Hematopoietic multipotent progenitor cell treated with erythropoietin and hydrocortisone succinate and interleukin-3 and kit ligand, for 4 days (in vitro differentiated cells): ENCODE measurements at places on chromosomes 1 and 21.

- peak; percentile 73 for DNase-seq
These were observed 25.6 kb upstream of the RGS13 start for GRCh38 chr1:192610112-192610889.

- DNase-seq = no peak
These were observed 18.7 kb downstream of the MTF1 start for GRCh38 chr1:37840711-37841110.

- peak; percentile 44 for DNase-seq
These were observed 116.1 kb downstream of the DMRTB1 start for GRCh38 chr1:53575141-53575954.

DNA sequence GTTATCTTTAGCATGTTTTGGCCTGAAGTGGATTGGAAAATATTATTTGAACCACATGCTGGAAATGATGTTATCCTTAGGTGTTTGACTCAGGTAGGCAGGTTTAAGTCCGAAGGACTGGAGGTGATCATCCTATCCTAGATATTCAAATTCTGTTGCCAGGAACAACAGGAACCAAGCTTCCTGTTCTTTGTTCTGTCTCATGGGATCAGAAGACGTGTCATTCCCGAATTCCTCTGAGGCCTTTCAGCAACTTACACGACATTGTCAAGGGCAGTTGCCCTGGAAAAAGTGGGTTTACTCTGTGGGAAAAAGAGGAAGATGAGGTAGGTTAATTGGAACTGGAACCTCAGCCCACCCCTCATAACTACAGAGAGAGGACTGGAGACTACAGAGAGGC, 36.6 kb downstream of the SLAMF6 start:
- no peak for DNase-seq

- DNase-seq = no peak
These were observed 55.4 kb downstream of the TMCO4 start for GRCh38 chr1:19744335-19744743.

DNA sequence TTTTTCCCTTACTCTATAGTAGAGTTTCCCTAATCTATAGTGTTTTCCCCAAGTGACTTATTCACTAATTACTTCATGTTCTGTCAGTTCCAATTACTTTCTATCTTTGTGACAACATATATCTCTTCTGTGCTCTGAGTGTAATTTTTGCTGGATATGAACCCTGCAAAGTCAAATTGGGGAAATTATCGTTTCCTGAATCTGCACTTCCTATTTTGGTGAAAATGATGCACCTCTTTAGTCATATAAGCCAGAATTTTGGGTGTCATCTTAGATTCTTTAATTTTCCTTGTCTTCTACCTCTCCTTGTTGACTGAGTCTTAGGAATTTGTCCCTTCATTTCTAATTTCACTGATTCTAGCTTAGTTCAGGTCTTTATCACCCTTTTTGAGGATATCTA, 33.4 kb upstream of the PRKACB start:
- no peak for DNase-seq

DNA sequence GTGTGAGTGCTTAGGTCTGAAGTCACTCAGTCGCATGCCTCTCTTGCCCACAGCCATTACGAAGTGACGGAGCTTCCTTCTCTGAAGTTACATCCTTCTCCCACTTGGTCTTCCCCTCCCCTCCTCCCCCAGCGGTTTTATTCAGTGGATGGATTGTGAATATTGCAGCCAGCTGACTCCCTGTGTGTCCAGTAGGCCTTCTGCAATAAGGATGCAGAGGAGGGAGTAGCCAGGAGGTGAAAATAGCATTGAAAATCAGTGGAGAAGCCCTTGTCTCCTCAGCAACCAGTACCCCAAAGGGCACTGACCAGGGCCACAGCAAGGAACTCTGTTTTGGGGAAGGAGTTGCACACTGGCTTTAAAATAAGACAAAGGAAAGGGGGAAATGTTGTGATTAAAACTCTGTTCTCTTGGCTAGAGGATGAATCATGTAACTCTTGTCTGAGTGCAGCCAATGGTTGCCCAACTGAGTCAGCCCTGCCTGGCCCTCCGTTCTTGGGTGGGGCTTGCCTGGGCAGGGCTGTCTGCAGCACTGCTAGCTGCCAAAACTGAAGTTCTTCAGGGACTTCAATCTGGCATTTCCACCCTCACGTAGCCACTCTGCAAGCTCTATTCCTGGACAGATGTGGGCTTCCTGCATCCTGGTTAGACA, 4.3 kb downstream of the S100A10 start:
- DNase-seq = peak; percentile 69

GRCh38 chr1:226261818-226262217, 38.4 kb downstream of the MIXL1 start:
- DNase-seq = no peak

GRCh38 chr21:37072274-37072987, 440 bp downstream of the PIGP start:
- no peak for DNase-seq

- no peak for DNase-seq
These were observed 165.6 kb downstream of the DSCAM start for GRCh38 chr21:40681164-40681859.

- DNase-seq = no peak
These were observed 85.0 kb downstream of the PRDM2 start for GRCh38 chr1:13784971-13785370.

- no peak for DNase-seq
These were observed 52.4 kb downstream of the CATSPERE start for GRCh38 chr1:244513493-244513892.

DNA sequence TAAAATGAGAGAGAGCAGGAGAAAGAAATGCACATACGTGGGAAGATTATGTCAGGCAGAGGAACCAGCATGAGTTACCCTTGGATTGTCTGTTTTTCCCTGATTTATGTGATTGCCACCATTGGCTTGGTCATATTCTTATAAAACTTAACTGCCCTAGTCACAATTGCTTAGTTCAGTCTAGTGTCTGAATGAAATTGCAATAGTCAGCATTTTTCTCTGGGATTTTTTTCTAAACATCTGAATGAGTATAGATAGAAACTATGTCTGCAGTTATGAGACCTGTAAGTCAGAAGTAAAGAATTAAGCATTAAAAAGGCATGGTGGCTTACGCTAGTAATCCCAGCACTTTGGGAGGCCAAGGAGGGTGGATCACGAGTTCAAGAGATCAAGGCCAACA, 889.8 kb downstream of the PLA2G4A start:
- DNase-seq = no peak

DNA sequence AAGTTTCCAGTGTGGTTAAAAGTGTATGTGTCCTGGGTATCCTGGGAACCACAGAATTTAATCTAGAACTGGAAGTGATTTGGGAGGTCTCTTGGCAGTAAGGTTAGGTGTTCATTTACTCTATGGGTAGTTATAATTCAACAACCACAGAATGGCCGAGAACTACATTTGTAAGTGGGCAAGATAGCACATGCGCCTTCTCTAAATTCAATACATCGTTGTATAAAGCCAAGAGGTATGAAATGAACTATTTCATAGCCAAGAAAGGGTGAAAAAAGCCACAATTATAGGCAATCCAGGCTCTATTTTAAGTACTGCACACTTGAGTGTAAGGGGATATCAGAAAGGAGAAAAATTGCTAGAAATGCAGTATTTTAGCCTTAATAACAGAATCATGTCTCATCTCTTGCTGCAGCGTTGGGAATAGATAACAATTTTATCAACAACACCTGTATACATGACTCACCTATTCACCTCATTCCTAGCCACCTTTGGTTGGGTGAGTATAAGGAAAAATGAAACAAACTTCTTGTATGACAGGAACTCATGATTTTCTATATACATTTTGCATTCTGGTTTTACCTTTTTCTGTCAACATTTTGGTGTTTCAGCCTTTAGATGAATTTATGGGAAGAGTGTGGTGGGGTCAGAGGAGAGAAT, 4.5 kb downstream of the SDCCAG8 start:
- DNase-seq = no peak

DNA sequence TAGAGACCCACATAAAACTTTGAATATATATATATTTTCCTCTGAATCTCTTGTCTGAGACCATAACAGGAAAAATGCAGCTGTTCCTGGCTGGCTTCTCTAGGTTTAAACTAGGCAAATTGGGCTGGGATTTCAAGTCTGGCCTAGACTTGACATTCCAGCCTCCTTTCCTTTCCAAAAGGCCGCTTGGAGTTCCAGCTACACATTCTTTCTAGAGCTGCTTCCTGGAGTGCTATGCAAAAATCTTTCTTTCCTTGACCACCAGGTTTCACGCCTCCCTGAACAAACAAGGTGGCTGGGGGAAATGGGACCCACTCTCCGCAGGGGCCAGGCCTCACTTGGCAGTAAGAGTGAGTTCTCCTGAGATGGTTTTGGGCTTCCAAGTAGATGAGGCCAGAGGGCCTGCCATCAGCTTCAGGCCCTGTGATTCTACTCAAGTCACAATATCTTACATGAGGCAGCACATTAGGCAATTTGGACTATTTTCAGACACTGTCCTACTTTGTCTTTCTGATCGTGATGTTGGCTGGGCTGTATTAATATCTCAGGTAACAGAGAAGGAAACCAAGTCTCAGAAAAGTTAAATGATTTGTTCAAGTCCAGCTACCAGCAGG, 102.4 kb downstream of the FAM78B start:
- DNase-seq = no peak

- DNase-seq = no peak
These were observed 150.5 kb upstream of the DUSP10 start for GRCh38 chr1:221892301-221892830.

GRCh38 chr1:209041927-209042326, 541.6 kb upstream of the CAMK1G start:
- no peak for DNase-seq

DNA sequence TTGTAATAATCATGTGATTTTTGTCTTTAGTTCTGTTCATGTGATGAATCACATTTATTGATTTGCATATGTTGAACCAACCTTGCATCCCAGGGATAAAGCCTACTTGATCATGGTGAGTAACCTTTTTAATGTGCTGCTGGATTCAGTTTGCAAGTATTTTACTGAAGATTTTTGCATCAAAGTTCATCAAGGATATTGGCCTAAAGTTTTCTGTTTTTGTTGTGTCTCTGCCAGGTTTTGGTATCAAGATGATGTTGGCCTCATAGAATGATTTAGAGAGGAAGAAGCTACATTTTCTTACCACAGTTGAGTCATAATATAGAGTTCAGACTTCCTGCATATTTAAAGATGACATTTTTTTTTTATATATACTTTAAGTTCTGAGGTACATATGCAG, 455.9 kb downstream of the PLPP3 start:
- no peak for DNase-seq

DNA sequence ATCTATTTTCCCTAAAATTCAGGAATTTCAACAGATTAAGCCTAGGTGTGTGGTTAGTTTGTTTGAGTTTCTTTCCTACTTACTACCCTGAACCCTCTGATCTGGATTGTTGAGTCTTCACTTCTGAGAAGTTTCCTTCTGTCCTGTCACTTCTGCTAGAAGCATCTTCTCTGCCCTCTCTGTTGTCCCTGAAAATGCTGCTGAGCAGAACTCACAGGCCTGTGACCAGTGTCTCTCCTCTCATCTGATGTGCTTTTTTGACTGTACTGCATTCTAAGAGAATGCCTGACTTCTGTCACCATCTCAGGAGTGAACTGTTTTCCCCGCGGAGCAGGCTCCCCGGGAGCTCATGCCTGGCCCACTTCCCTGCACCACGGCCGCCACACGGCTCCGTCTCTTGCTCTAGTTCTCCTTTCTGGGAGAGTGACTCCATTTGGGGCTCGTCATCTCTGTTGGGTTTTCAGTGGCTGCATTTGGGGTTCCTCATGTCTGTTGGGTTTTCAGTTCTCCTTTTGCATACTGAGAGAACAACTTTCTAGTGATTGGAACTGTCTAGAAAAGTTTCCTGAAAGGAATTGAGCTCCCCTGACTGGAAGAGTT, 77.9 kb downstream of the POFUT2 start:
- DNase-seq = peak; percentile 29

DNA sequence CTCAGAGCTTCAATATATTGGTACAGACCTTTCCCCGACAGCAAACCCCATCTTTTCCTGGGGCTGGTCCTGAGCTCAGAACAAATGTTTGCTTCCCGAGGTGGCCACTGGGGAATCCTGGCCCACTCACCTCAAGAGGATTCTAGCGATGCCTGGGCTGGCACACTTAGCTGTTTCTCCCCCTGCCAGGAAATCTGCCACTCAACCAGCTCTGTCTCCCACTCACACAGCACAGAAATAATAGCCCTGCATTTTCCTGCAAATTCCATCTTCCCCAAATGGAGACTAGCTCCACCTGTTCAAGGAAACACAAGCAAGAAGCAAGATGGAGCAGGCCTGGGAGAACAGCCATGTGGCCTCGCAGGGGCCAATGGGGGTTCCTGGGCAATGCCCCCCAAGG, 21.1 kb downstream of the KCNN3 start:
- no peak for DNase-seq

DNA sequence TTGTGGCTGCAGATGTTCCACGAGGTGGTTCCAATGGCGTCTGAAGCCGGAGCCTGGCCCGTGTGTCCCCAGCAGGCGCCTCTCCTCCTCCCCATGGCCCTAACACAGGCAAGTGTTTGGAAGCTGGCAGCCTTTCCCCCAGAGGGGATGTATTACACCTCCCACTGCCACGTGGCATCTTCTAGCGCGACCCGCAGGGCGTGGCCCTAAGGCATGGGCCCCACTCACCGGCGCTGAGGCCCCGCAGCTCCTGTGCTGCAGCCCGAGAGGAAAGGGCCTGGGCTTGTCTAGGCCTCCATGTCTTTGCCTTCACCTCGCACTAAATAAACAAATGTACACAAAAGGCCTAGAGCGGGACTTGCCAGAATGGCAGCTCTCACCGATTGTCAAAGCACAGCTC, 37.9 kb downstream of the SLC66A1 start:
- DNase-seq = no peak

DNA sequence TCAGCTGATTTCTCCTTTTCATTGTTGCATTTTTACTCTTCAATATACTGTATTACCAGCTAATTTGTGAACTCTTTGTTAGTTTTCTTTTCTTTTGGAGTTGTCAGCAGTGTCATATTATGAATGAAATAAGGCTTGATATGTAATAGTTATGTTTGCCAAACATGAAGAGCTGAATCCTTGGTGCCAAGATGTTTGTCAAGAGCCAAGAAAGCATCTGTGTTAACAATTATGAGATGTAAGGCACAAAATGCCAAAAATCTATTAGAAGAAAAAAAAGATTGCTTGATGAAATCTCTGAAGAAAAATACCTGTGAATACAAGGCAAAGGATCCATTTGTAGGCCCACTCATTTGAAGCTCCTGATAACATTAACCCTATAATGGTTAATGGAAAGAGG, 48.4 kb upstream of the RNPC3 start:
- no peak for DNase-seq

GRCh38 chr1:81606656-81607055, 194.1 kb upstream of the ADGRL2 start:
- no peak for DNase-seq

GRCh38 chr1:22406722-22407495, 44.7 kb upstream of the ZBTB40 start:
- no peak for DNase-seq

DNA sequence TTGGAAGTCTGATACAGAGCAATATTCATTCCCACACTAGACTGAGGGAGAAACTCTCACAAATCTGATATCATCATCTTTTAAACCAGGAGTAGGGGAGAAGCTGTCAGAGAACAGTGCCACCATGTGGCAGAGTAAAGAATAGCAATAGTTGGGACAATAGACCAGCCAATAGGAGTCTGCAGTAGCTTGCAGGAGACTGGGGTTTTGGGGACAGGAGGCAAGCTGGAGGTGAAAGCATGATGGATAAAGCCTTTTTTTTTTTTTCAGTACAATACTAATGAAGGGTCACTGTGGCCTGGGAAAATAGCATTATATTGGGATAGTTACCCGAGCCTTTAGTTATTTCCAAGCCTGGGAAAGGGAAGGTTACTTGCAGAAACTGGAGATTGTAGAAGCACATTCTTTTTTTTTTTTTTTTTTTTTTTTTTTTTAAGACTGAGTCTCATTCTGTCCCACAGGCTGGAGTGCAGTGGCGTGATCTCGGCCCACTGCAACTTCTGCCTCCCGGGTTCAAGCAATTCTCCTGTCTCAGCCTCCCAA, 120.7 kb downstream of the S1PR1 start:
- DNase-seq = peak; percentile 91
